Thoracic aorta (tissue), 2 donors: ENCODE measurements at places on chromosomes 16 and 17. TPM values are rescaled to one million over a fixed set of nuclear protein-coding genes. Genes with fewer than 3 reads are reported as not detected.

DNA sequence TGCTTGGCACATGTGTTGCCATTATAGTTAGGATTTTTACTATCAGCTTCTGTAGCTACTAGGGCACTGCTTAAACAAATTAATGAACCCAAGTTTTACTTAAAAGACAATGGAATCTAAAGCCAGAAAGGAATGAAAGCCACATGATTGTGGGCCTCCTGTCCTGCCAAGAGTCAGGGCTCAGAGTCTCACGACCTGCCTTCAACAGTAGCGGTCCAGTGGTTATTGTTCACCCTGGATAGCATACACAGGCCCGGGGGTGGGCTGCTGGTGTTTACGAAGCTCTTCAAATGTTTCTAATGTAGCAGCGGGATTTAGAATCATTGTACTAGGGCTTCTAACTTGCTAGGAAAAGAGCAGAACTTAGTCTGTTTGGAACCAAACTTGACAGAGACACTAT lies 7.8 kb downstream of the GABARAPL2 start:
- no peak for DNase-seq
- no peaks in the 10 kb centered on the region for H3K27me3 ChIP-seq

DNA sequence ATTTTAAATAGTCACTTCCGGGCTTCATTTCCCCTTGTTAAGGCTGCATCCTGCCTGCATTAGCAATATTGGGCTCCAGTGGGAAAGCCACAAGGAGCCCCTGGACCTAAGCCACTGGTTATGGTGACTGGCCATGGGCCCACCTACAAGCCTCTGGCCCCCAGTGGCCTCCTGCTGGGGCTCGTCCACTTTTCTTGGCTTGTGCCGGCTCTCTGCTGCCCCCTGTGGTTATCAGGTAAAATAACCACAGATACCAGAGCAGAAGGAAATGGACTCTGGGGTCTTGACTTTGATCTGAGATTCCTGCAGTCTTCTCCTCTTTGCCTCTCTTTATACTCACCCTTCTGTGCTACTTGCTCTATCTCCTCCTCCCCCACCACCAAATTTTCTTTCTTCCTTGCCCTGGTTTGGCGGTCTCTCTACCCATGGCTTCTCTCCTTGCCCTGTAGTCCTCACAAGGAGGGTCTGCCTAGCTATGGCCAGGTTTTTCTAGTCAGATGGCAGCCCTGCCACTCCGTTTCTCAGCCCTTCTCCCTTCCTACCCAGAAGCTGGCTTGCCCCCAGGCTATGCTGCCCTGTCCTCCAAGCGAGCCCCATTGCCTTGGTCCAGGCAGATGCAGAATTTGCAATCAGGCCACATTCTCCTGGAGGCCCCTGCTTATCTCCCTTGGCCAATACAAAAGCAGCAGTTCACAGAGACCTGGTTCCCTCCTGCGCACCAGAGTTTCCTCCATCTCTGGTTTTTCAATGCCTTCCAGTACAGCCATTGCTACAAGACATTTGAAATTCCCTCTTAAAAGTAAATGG lies 82.9 kb upstream of the RCVRN start:
- DNase-seq = no peak
- no peaks in the 10 kb centered on the region for H3K36me3 ChIP-seq
- no peaks in the 10 kb centered on the region for H3K27me3 ChIP-seq
- no peaks in the 10 kb centered on the region for H3K4me1 ChIP-seq
- H3K4me3 ChIP-seq = no peak overlapping the region

- H3K27me3 ChIP-seq = no peaks in the 10 kb centered on the region
- H3K4me3 ChIP-seq = peak overlapping the region; percentile 40
Measured at GRCh38 chr16:85055493-85056210, 28.1 kb downstream of the KIAA0513 start.

DNA sequence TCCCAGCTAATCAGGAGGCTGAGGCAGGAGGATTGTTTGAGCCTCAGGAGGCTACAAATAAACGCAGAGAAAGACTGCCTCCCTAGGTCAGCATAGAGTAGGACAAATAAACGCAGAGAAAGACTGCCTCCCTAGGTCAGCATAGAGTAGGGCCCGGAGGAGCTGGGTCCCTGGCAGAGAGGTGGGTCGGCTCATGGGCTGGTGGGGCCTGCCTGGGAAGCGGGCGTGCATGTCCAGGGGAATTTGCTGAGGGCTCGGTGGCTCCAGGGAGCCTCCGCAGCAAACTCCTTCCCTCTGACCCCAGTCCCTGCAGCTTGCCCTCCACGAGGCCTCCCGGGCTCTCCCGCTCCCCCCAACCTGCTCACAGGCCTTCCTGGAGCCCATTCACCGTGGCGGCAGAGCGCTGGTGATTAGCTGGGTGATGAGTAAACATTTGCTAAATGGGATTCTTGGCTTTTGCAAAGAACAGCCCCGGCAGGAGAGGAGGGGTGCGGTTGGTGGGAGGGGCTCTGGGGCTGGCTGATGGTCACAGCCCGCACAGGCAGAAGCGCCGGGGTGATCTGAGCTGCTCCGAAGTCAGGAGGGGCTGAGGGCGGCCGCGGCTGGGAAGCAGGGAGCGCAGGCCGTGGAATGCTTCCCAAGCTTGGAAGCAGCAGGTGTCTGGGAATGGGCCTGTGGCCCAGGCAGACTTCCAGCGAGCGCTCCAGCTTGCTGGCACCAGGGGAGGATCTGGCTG lies 93.1 kb downstream of the RTN4RL1 start:
- peaks cover 7% of the 10 kb centered on the region for H3K4me1 ChIP-seq
- H3K27ac ChIP-seq = no peak overlapping the region
- H3K4me3 ChIP-seq = peak overlapping the region; percentile 46
- H3K27me3 ChIP-seq = no peaks in the 10 kb centered on the region
- DNase-seq = no peak

DNA sequence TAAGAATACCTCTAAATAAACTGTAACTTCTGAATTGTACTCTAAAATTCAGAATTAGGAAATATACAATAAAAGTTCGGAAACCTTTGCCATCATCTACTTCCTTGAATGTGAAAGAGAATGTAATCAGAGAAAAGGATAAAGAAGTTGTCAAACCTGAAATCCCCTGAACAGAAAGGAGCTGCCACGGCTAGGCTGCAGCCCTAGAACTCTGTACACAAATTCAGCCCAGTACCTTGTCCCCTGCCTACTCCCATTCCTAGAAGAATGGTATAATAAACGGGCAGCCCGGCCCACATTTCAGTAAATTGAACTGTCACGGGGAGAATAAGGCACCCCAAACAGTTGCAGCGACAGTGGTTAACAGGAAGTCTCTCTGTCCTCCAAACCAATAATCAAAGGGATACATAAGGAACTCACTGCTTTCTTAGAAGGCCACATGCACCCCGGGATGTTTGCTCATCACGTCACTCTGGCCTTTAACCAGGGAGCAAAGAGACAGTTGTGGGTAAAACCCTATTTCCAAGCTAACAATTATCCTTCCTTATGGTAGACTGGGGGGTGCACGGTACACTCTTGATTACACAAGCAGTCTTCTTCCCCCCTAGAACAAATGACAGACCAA lies 24.3 kb upstream of the RFFL start:
- peak overlapping the region; percentile 92 for H3K4me3 ChIP-seq
- H3K4me1 ChIP-seq = peaks cover 7% of the 10 kb centered on the region
- DNase-seq = no peak
- H3K36me3 ChIP-seq = no peaks in the 10 kb centered on the region

KRT36 gene
- not detected for total RNA-seq

DNA sequence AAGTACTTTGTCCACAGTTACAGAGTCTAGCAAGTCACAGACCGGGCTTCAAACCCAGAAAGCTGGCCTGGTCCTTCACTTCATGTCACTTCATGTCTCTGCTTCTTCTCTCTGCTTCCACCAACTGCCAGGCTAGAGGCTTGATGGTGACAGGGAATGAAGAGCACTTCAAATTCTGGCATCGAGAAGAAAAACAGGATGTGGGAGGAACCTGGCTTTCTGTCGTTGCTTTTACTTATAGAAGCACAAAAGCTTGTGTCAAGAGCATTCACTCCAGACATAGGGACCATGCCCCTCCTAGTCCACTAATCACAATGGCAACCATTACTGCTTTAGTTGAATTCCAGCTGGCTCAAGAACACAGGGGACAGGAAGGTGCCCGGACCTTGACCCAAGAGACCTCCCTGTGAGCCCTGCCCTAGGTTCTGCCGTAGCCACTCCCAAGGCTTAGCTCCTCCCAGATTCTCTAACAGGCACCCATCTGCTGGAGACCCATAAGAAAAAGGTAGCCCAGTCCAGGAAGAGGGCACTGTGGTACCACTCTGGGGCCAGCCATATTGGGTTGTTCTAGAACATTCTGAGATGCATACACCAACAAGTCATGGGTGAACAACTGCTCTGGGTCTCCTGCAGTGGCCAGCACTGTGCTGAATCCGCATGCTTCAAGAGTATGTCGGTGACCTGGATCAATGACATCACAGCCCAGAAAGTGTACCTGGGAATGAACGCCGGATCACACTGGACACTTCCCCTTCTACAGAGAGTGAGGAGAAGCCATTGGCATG lies 181.8 kb downstream of the C16orf95 start:
- H3K36me3 ChIP-seq = no peaks in the 10 kb centered on the region
- H3K27ac ChIP-seq = no peak overlapping the region

DNA sequence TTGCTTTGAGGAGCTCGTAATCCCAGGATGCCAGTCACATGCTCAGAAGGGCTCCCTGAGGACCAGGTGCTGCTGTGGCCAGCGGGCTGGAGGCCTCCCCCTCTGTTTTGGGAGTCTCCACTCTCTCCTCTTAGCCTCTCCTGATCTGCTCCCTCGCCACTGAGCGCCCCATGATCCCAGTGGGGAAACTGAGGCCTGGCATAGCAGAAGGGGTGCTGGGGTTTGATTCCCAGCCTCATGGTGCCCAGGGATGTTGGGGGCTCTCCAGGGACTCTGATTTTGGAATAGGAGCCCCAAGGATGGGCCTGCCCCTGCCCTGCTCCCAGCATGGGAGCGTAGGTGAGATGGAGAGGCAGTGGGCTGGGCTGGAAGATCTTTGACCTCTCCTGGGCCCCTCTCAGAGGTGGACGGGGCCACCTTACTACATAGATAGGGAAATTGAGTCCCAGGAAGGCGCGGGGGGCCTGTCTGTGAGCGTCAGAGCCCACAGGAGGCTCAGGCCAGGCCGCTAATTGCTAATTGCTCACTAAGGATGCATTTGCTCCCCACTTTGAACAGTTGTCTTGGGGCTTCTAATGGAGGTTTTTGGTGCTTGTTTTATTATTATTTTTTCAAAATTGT lies 525 bp upstream of the ADCY7 start:
- no peaks in the 10 kb centered on the region for H3K36me3 ChIP-seq
- no peak for DNase-seq
- no peaks in the 10 kb centered on the region for H3K27me3 ChIP-seq
- H3K4me1 ChIP-seq = peaks cover 35% of the 10 kb centered on the region
- H3K27ac ChIP-seq = no peak overlapping the region

DNA sequence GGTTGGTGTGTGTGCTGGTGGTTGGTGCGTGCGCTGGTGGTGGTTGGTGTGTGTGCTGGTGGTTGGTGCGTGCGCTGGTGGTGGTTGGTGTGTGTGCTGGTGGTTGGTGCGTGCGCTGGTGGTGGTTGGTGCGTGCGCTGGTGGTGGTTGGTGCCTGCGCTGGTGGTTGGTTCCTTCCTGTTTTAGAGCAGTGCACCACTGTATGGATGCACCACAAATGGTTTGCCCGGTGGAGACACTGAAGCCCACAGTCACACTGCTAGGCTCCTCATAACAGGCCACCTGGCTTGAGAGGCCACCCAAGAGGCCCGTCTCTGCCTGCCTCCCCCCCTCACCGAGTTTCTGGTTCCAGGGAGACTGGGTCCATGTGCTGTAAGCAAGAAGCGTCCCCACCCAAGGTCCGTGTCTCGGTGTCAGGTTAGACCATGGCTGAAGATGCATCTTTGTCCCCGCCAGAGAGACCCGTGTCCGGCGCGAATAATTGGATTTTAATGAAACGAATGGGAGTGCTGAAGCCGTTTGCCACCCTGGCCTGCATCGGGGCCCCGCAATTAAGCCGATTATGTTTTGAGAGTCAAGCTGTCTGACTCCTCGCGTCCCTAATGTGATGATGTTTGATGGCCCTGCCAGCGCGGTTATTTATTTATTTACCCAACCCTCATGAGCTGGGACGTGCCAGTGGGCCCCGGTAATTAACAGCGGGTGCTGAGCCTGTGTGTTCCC lies 161.3 kb upstream of the GSE1 start:
- no peaks in the 10 kb centered on the region for H3K4me1 ChIP-seq
- H3K27me3 ChIP-seq = no peaks in the 10 kb centered on the region
- no peak overlapping the region for H3K4me3 ChIP-seq
- H3K36me3 ChIP-seq = no peaks in the 10 kb centered on the region
- no peak overlapping the region for H3K27ac ChIP-seq

TAF1C gene
- 75.9 TPM for total RNA-seq

GRCh38 chr16:9647981-9648701 lies 534.1 kb downstream of the GRIN2A start:
- H3K4me3 ChIP-seq = no peak overlapping the region
- H3K27ac ChIP-seq = no peak overlapping the region
- no peaks in the 10 kb centered on the region for H3K4me1 ChIP-seq

GRCh38 chr17:80339118-80339517 lies 75.8 kb upstream of the ENDOV start:
- H3K4me1 ChIP-seq = no peaks in the 10 kb centered on the region
- no peak overlapping the region for H3K27ac ChIP-seq
- DNase-seq = no peak
- peaks cover 84% of the 10 kb centered on the region for H3K36me3 ChIP-seq
- no peak overlapping the region for H3K4me3 ChIP-seq

FCSK gene
- 16.1 TPM for total RNA-seq

DNA sequence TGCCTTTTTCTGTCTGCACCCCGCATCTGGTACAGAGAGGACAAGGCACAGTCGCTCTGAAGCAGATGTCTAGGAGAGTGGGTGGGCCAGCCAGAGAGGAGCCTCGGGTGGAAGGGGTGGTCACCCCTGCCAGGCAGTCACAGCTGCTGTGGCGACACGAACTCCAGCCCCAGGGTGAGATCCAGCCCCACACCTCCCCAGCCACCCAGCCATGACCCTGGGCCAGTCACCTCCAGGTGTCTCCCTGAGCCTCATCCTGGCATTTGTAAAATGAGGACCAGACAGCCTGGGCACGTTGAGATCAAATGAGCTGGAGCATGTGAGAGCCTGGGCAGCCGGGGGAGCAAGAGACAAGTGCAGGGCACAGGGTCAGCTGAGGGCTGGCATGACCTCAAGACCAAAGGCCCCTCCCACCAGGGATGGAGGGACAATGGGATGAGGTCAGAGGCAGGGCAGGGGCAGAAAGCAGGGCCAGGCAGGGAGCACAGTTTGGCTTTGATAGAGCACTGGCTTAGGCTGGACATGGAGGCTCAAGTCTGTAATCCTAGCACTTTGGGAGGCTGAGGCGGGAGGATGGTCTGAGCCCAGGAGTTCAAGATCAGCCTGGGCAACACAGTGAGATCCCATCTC lies 7.7 kb downstream of the ADAM11 start:
- no peaks in the 10 kb centered on the region for H3K4me1 ChIP-seq
- H3K36me3 ChIP-seq = no peaks in the 10 kb centered on the region

SEPTIN12 gene
- not detected for total RNA-seq

GRCh38 chr16:71402007-71402406 lies 39.8 kb downstream of the TLE7 start:
- no peak overlapping the region for H3K27ac ChIP-seq
- H3K4me3 ChIP-seq = no peak overlapping the region
- H3K27me3 ChIP-seq = no peaks in the 10 kb centered on the region
- H3K36me3 ChIP-seq = no peaks in the 10 kb centered on the region
- no peak for DNase-seq
